ENCODE measurements at places on chromosomes 1 and 21.

DNA sequence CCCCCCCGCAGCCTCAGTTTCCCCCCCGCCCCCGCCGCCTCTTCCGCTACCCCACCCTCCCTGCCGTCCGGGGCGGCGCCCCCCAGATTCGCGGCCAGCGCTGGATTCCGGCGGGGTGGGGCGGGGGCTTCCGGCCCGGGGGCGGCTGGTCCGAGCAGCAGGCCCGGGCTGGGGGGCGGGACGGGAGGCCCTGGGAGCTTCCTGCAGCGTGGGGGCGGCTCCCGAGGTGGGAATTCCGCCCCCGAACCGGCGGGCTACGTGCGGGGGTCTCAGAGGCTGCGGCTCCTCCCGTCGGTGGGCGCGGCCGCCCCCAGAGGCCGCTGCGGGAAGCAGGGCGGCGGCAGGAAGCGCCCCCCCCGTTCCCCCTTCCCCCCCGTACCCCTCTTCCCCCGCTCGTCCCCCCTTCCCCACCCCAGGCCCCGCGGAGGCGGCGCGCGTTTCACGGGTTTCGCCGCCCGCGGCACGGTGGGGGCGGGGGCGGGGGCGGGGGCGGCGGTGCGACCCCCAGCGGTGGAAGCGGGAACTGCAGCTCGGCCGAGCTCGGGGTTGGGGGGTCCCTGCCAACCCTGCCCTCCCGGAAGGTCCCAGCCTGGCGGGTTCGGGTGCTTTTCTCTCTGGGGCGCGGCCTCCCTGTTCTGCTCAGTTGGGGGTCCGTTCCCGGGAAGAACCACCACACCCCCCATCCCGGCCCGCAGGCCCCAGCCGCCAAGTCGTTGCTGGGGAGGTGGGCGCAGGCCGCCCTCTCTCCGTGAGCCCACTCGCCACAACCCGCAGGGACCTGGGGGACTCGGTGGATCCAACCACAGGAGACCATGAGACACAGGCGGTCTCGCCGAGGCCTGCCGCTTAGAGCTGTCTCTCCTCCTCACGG lies 76.3 kb downstream of the MORN1 start:
- peaks cover 19% of the 10 kb centered on the region for H3K36me3 ChIP-seq
- peaks cover 14% of the 10 kb centered on the region for H3K27me3 ChIP-seq
- peaks cover 78% of the 10 kb centered on the region for H3K4me1 ChIP-seq
- peak overlapping the region; percentile 62 for H3K4me3 ChIP-seq

GRCh38 chr1:194929357-194929756 lies 1678.9 kb downstream of the KCNT2 start:
- H3K4me3 ChIP-seq = no peak overlapping the region
- no peaks in the 10 kb centered on the region for H3K36me3 ChIP-seq
- DNase-seq = no peak
- no peaks in the 10 kb centered on the region for H3K27me3 ChIP-seq

GRCh38 chr1:155648207-155649147 lies 38.5 kb downstream of the MSTO1 start:
- H3K4me3 ChIP-seq = no peak overlapping the region
- peak overlapping the region; percentile 33 for H3K27ac ChIP-seq
- DNase-seq = peak; percentile 98
- no peaks in the 10 kb centered on the region for H3K27me3 ChIP-seq
- no peaks in the 10 kb centered on the region for H3K4me1 ChIP-seq

GRCh38 chr1:84062496-84062895 lies 63.6 kb upstream of the TTLL7 start:
- no peak overlapping the region for H3K27ac ChIP-seq
- no peaks in the 10 kb centered on the region for H3K27me3 ChIP-seq
- no peaks in the 10 kb centered on the region for H3K36me3 ChIP-seq
- H3K4me1 ChIP-seq = no peaks in the 10 kb centered on the region

DNA sequence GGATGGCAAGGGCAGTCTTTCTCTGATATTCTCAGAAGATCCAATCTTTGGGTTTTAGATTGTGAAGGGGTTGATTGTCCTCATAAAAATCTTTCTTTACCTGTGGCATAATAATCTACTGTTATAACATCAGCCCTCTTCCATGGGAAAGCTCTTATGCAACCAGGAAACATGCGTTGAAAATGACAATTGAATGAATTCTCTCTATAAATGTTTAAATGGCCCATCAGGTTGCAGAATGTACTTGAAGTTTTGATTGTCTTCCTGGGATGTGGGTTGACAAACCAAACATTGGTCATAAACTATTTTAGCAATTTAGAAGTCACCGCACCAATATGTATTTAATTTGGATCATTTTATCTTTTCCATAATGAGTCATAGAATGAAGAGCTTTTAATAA lies 31.7 kb upstream of the ITLN1 start:
- DNase-seq = no peak
- no peaks in the 10 kb centered on the region for H3K4me1 ChIP-seq
- H3K4me3 ChIP-seq = no peak overlapping the region
- H3K36me3 ChIP-seq = no peaks in the 10 kb centered on the region
- no peak overlapping the region for H3K27ac ChIP-seq
- no peaks in the 10 kb centered on the region for H3K27me3 ChIP-seq

DNA sequence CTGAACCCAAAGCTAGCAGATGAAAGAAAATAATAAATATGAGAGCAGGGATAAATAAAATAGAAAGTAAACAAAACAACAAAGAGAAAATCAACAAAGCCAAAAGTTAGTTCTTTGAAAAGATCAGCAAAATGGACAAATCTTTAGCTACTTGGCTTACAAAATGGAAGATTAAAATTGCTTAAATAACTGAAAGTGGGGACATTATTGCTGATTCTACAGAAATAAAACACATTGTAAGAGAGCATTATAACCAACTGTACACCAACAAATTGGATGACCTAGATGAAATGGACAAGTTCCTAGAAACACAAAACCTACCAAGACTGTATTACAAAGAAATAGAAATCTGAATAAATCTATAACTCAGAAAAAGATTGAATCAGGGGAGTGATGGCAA lies 238.3 kb upstream of the C1orf87 start:
- DNase-seq = no peak
- H3K36me3 ChIP-seq = no peaks in the 10 kb centered on the region

- H3K36me3 ChIP-seq = no peaks in the 10 kb centered on the region
- no peak for DNase-seq
- no peaks in the 10 kb centered on the region for H3K4me1 ChIP-seq
- H3K4me3 ChIP-seq = no peak overlapping the region
- no peaks in the 10 kb centered on the region for H3K27me3 ChIP-seq
Observed at GRCh38 chr1:180695282-180695681, 63.5 kb downstream of the XPR1 start.

DNA sequence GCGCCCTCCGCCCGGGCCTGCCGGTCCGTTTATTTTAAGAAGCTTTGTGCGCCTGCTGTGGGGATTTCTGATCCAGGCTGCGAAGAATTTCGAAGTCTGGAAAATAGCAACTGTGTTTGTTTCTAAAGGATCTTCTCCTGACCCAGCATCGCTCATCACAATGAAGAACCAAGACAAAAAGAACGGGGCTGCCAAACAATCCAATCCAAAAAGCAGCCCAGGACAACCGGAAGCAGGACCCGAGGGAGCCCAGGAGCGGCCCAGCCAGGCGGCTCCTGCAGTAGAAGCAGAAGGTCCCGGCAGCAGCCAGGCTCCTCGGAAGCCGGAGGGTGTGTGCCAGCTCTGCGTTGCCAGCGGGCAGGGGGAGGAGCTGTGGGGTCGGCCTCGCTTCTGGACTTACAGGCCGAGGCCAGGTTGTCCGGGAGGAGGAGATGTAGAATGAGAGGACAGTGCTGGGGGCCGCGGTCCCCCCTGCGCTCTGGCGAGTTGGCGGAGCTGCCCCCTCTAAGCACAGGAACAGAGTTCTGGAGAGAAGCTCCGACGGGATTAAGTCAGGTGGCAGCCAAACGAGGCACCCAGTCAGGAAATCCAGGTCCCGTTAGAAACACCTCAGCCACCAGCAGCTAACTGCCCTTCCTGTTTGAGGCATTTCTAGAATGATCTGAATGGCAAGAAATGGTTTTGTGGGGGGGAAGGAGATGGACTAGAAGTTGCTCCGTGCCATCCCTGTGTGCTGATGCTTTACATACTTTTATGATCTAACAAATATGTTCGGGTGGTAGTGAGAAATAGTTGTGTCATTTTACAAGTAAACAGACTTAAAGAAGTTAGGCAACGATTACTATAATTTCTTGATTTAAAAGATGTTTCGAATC lies 948 bp downstream of the TXLNA start:
- H3K4me1 ChIP-seq = peaks cover 16% of the 10 kb centered on the region
- DNase-seq = peak; percentile 67
- H3K4me3 ChIP-seq = peak overlapping the region; percentile 96
- peak overlapping the region; percentile 98 for H3K27ac ChIP-seq

DNA sequence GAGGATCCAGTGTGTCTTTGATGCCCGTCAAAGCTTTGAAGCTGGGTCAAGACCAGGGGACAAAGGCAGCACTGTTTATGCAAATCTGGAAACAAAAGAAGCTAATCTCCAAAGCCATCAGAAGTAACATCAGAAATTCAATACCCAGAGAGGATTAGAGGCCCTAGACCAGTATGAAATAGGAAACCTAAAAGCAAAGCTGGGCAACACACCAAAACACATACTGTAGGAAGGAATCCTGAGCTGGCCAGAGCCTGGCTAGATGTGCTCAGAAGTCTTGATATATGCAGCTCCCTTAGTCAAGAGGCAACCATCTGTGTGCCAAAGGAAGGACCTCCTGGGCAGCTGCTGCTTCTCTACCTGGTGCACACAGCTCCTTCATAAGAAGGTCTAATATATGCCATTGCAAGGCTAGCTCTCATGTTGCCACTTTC lies 12.3 kb downstream of the COLGALT2 start:
- peak; percentile 22 for DNase-seq
- H3K4me3 ChIP-seq = no peak overlapping the region
- no peak overlapping the region for H3K27ac ChIP-seq
- H3K36me3 ChIP-seq = no peaks in the 10 kb centered on the region

DNA sequence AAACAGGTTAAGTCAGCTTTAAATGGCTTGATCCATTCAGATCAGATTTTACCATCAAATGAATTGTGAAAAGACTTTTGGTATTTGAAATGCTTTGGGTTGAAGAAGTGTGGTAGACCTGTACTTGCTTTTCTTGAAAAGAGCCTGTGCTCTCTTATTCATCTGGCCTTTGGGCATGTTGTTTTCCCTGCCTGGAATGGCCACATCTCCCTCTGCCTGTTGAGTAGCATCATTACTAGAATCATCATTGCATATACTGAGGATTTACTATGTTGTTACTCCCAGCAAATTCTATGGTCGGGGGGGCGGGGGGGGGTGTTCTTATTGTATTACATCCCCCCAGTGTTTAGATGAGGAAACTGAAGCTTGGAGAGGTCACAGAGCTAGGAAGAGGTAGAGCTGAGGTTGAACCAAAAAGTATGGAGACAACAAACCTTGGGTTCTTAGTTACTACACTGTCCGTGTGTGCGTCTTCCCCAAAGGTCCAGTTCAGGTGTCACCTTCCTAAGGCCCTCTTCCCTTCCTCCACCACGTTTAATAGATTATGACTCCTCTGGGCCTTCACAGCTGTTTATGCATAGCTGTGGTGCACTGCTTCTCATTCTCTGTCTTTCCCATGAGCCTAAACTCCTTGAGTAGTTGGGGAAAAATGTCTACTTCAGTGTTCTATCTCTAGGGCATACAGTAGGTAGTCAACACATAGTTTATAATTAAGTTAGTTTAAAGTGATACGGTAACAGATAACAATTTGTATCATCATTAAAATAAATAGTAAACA lies 246.4 kb upstream of the HOOK1 start:
- peak; percentile 35 for DNase-seq
- H3K27ac ChIP-seq = no peak overlapping the region
- no peak overlapping the region for H3K4me3 ChIP-seq
- H3K4me1 ChIP-seq = no peaks in the 10 kb centered on the region
- H3K27me3 ChIP-seq = no peaks in the 10 kb centered on the region
- no peaks in the 10 kb centered on the region for H3K36me3 ChIP-seq

DNA sequence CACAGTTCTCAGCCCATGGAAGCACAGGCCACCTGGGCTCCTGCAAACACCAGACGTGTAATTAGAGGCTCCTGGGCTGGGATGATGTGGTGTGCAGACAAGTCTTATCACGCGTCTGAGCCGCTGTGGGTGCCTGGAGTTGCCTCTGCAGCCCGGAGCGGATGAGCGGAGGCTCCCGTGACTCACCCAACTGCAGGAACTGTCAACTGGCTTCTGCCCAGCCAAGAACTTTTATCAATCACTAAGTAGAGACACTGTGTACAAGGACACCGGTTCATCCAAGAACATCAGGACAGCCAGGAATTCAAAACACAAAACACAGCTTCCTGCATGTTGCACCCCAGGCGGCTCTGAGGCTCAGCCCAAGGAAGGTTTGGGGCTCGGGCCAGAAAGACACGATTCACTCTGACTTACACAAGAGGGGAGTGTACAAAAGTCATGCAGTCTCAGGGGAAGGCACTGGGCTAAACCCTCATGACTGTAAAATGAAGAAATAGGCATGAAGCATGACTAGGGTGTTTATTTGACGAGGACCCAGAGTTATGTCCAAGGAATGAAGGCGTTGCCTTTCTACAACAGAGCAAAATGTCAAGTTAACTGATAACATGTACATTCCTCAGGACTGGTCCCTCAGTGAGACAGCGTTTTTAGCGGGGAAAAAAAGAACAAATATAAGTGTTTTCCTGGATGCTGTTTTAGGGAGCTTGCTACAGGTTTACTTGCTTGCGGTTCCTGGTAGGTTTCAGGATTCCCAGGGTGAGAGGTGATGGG lies 21.1 kb downstream of the ERRFI1 start:
- H3K4me3 ChIP-seq = no peak overlapping the region
- peaks cover 12% of the 10 kb centered on the region for H3K36me3 ChIP-seq

GRCh38 chr1:169529068-169529642 lies 43.4 kb upstream of the SLC19A2 start:
- DNase-seq = no peak
- no peak overlapping the region for H3K4me3 ChIP-seq
- no peaks in the 10 kb centered on the region for H3K27me3 ChIP-seq
- no peak overlapping the region for H3K27ac ChIP-seq
- H3K36me3 ChIP-seq = no peaks in the 10 kb centered on the region
- H3K4me1 ChIP-seq = no peaks in the 10 kb centered on the region

GRCh38 chr1:169309178-169310166 lies 58.1 kb downstream of the NME7 start:
- H3K36me3 ChIP-seq = no peaks in the 10 kb centered on the region
- no peak overlapping the region for H3K4me3 ChIP-seq
- DNase-seq = no peak
- H3K27ac ChIP-seq = no peak overlapping the region
- H3K27me3 ChIP-seq = no peaks in the 10 kb centered on the region

- no peaks in the 10 kb centered on the region for H3K27me3 ChIP-seq
- H3K4me3 ChIP-seq = peak overlapping the region; percentile 90
- H3K4me1 ChIP-seq = peaks cover 39% of the 10 kb centered on the region
- peak overlapping the region; percentile 90 for H3K27ac ChIP-seq
- DNase-seq = no peak
Observed at GRCh38 chr1:156750191-156750672, 1.2 kb downstream of the HDGF start.

GRCh38 chr1:13512472-13512871 lies 1.3 kb downstream of the LRRC38 start:
- no peak overlapping the region for H3K27ac ChIP-seq
- no peaks in the 10 kb centered on the region for H3K4me1 ChIP-seq
- H3K27me3 ChIP-seq = no peaks in the 10 kb centered on the region
- H3K4me3 ChIP-seq = no peak overlapping the region
- H3K36me3 ChIP-seq = no peaks in the 10 kb centered on the region

- H3K36me3 ChIP-seq = no peaks in the 10 kb centered on the region
- no peaks in the 10 kb centered on the region for H3K27me3 ChIP-seq
- H3K4me3 ChIP-seq = no peak overlapping the region
Observed at GRCh38 chr1:34066166-34066565, 98.9 kb downstream of the CSMD2 start.

All from mesenchymal stem cell (in vitro differentiated cells and primary cell).